ENCODE measurements at places on chromosomes 1 and 21.

DNA sequence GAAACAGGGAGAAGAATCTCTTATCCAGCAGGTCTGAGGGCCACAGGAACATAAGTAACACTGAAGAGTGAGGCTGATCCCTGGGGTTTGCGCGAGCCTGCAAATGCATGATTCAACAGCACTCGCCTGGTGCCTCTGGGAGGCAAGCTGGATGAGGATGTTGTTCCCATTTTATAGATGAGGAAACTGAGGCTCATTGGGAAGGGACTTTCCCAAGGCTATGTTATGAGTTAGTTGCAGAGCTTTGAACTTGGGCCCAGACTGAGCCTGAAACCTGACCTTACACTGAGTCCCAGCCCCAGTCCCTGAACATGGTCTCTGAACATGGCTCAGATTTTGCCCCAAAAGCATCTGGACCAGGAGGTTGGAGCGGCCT is 27.7 kb upstream of the POU3F1 start:
- DNase-seq = no peak

DNA sequence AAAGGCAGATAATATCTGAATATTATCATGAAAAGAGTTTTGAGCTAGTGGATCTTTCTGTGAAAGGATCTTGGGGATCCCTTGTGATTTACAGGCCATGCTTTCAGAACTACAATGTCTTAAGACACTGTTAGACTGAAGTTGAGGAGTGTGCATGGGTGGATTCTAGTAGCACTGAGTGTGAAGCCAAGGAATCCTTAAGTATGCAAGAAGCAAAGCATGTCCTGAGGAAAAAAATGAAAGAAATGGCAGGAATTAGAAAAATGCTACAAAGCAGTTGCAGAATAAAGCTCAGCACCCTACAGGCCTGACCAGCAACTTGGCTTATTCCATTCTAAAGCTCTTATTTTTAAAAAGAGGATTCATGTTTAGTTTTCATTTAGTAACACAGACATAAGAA is 11.9 kb downstream of the STX6 start:
- DNase-seq = no peak

GRCh38 chr1:26828411-26828991 is 2.0 kb downstream of the ZDHHC18 start:
- no peak for DNase-seq

- peak; percentile 59 for DNase-seq
Measured at GRCh38 chr1:176996456-176997090, 167.9 kb downstream of the ASTN1 start.

- no peak for DNase-seq
Measured at GRCh38 chr1:67535474-67535873, 105.3 kb upstream of the SERBP1 start.

DNA sequence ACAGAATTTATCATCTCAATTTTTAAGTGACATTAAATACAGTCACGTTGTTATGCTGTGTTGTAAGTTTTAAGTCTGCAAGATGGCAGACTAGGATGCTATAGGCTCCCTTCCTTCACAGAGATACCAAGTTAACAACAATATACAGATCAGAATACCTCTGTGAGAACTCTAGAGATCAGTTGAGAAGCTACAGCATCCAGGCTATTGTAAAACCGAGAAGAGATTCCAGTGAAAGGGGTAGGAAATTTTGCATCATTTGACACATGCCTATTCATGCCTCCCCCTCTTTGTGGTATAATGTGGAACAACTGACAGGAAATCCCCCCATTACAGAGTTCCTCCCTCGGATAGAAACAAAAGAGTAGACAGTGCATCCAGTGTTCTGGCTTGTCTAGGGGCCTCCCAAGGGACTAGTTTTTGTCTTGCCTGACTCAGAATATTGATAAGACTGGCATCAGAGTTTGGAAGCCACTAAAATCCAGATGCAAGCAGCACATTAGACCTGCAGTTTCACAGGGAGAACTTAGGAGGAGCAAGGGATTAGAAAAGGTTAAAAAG is 80.6 kb downstream of the LBR start:
- DNase-seq = no peak

- DNase-seq = no peak
Measured at GRCh38 chr1:228420968-228421826, 4.5 kb upstream of the TRIM17 start.

- no peak for DNase-seq
Measured at GRCh38 chr1:185972096-185972850, 238.1 kb downstream of the HMCN1 start.

DNA sequence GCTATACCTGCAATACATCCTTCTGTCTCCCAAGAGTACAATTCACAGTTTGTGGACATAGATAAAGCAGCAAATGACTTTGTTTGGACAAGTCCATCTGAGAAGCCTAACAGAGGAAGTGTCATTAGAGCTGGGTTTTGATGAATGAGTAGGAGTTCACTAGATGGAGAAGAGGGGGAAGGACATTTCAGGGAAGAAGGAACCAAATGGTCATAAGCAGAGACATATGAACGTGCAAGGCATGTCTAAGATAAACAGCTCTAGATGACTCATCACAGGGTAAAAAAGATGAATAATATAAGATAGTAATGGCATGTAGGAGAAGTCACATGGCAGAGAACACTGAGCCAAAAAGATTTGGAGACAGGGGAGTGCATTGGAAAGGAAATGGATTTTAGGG is 54.5 kb downstream of the HMGB4 start:
- no peak for DNase-seq

DNA sequence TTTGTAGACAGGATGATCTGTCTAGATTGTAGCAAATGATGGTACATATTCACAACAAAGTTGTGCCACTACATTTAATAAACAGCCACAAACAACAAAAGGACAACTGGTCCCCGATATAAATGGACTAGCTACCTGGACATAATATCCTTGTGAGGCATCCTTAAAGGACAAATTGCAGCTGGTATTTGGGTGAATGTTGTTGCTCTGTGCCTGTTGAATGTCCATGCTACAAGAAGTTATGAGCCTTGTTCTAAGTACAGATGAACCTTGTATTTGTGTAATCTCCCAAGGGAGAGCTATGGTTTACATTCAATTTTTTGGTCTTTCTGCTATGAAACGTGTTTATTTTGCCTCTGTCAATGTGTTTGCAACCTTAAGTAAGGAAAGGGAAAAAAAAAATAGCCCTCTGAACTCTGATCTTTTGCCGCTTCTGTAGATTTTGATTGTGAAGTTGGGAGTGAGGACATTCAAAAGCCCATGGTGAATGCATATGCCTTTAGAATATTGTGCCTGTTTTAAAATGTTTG is 26.5 kb downstream of the SFT2D2 start:
- DNase-seq = no peak

GRCh38 chr1:184010788-184011187 is 26.7 kb downstream of the COLGALT2 start:
- no peak for DNase-seq

GRCh38 chr21:34692458-34693020 is 23.7 kb downstream of the CLIC6 start:
- no peak for DNase-seq

GRCh38 chr1:46622344-46622743 is 5.7 kb upstream of the MOB3C start:
- DNase-seq = no peak

DNA sequence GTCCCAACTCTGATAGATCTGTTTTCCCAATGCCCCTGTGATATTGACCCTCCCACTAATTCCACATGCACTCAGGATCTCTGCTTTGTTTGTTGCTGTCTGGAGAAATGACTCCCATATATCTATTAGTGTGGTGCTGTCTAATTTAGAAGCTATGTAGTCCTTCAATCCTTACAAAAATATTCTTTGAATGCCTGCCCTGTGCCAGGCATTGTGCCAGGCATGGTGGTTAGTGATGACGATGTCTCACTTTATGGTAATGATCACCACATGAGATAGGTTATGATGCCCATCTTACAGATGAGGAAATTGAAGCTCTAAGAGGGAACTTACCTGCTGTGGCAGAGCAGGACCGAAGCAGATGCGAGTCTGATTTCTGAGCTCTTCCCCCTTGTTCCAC is 12.9 kb downstream of the MYOG start:
- DNase-seq = no peak

DNA sequence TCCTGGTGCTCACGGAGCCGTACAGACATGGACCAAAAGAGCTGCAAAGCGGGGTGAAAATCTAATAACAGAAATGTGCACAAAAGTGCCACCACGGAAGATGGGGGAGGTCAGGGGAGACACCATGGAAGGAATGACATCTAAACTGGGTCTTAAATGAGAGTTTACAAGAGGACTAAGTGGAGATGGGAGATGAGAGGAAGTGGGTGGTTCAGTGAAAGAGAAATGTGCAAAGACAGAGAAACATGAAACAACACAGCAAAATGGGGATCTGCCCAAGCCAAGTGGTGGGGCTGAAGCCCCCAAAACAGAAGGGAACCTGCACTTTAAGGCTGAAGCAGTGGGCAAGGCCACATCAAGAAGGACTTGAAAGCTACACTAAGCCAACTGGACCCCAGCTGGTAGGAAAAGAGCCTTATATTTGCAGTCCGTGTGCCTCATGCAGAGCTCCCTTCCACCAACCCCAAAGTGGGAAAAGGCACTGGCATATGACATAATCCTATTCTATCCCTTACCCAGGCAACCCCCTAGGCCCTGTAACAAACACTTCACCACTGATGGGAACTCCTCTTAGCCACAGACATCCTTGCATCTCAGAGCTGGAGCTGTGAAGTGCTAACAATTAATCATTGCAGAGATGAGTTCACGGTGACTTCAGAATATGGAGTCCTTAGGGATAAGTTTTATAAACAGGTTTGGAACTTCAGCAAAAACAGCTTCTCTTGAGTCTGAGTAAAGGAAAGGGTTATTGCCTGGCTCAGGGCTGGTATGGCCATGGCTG is 198.6 kb upstream of the EDN2 start:
- no peak for DNase-seq

DNA sequence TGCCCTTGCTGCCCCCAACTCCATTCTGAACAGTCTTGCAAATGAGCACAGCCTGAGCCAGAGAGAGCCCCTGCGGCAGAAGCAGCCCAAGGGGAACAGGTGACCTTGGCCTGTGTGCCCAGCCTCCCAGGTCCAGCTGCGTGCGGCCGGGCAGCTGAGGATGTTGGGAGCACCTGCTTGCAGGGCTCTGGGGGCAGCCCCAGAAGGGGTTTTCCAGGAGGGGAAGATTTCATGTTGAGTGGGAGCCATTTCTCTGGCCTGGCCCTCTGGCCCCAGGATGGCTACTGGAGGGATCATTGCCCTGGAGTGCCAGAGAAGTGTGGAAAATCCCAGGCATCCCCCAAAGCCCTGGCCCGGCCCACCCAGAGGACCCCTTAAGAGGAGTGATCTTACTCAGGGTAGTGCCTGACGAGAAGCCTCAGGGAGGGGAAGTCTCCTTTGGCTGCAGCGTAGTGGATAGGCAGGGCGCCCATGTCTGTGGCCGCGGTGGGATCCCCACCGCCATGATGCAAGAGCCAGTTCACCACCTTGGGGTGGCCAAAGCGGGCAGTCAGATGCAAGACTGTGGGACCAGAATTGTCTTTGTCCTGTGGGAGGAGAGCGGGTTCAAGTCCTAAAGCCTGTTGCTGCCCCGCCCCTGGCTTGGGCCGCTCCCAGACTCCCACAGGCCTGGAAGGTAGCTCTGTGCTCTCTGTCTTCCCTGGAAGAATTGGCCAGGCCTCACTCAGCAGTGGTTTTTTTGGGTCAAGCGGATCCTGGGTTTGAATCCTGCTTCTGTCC is 20.6 kb upstream of the RNU1-4 start:
- DNase-seq = no peak

- DNase-seq = no peak
Measured at GRCh38 chr1:156337052-156337887, 822 bp downstream of the CCT3 start.

GRCh38 chr1:154822717-154823116 is 47.4 kb downstream of the KCNN3 start:
- DNase-seq = no peak

- no peak for DNase-seq
Measured at GRCh38 chr1:72010094-72010431, 272.3 kb downstream of the NEGR1 start.

- DNase-seq = no peak
Measured at GRCh38 chr1:117146072-117146471, 24.5 kb upstream of the TRIM45 start.

DNA sequence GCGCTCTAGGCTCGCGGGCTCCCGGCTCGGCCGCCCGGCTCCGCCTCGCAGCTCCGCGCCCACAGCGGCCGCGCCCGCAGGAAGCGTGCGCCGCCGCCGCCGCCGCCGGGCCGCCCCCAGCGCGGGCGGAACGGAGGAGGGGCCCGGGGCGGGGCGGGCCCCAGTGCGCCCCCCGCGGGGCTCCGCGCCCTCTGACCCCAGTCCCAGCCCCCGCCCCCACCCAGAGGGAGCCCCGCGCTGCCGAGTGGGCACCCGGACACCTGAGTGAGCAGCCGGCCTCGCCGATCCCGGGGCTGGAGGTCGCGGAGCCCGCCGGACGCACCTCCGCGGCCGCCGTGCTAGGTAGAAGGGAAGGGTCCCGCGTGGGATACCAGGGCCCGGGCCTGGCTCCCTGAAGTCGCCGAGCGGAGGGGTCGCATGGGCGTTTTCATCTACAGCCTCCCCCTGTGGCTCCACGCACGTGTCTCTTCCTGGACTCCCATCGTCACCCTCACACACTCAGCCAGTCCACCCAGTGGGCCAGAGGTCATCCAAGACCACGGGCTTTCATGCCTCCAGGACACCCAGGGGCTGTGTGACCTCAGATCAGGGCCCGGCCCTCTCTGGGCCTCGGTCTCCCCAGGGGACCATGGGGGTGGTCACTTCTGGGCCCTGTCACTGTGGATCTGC is at the start of gene SDC3:
Gene SDC3, minus strand, starts transcription at position 63 of the 669 bp plus-strand sequence. CDS start 172 bp downstream, outside the sequence.
- no peak for DNase-seq

DNA sequence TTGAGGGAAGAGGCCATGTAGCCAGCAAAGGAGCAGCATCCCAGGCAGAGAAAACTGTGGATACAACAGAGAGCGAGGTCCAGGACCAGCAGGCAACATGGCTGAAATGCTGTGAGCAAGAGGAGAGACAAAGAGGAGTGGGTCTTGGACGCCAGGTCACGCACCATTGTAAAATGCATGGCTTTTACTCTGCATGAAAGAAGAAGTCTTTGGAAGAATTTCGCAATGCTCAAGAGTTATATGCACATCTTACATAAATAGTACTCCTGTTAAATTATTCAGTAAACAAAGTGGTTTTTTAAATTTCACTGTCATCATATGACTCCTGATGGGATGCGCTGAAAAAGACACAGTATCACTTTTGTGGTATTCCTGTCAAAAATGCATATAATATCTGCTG is 3.5 kb downstream of the CD244 start:
- no peak for DNase-seq

- DNase-seq = no peak
Measured at GRCh38 chr1:202561726-202562443, 148.4 kb downstream of the SYT2 start.

GRCh38 chr1:156508955-156509234 is 8.3 kb upstream of the MEF2D start:
- no peak for DNase-seq

DNA sequence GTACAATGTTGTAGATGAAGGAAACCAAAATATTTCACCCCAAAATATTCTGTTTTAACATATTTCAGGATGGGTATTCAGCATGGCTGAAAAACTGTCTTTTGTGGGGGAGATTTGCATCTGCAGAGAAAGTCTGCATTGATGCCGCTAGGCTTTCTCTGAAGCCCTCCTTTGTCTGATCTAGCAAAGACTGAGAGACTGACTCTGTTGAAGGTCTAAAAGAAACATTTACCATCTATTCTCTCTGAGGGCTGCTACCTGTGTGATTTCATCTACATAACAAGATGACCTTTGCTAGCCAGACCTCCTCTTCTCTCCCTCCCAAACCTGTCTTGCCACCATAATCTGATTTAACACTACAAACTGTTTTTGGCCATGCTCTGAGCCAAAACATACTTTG is 12.4 kb upstream of the MT1HL1 start:
- peak; percentile 61 for DNase-seq

All from iPS DF 19.7 (cell line).